Neural progenitor cell (in vitro differentiated cells): ENCODE measurements at places on chromosomes 6 and 20. TPM values are rescaled to one million over a fixed set of nuclear protein-coding genes. Genes with fewer than 3 reads are reported as not detected.

GRCh38 chr6:110348961-110349690 is 9.0 kb downstream of the METTL24 start:
- H3K4me1 ChIP-seq = peaks cover 30% of the 10 kb centered on the region
- no peak for DNase-seq
- H3K27ac ChIP-seq = no peak overlapping the region

DNA sequence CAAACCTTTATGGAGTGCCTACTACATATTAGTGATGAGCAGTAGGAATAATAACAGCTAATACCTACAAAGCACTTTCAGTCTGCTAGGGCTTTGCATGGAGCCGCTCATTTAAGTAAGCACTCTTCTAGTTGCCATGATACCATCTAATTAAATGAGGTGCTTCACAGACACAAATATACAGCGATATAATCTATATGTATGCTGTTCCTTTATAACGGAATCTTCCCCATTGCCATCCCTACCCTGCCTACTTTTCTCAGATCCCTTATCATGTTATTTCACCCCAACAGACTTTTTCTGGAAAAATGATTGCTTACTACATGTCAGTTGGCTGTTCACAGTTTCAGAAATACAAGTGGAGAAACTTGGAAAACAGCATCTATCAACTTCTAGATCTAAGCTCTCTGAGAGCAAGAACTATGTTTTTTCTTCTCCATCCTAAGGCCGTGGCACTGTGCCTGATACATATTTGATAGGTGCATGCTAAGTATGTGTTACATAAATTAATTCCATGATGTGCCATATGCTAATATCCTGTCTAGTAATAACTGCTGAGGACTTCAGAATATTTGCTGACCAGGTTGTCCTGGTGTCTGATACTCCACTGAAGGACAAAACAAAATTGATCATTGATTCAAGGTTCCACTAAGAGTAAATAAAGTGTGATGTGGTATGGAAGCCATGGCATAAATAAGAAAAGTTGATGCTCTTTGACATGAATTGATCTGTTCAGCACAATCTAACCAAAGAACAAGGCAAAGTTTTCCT is 124.6 kb downstream of the GMPR start:
- no peak overlapping the region for H3K4me3 ChIP-seq
- no peak overlapping the region for H3K27ac ChIP-seq
- H3K4me1 ChIP-seq = no peaks in the 10 kb centered on the region
- no peaks in the 10 kb centered on the region for H3K36me3 ChIP-seq

DNA sequence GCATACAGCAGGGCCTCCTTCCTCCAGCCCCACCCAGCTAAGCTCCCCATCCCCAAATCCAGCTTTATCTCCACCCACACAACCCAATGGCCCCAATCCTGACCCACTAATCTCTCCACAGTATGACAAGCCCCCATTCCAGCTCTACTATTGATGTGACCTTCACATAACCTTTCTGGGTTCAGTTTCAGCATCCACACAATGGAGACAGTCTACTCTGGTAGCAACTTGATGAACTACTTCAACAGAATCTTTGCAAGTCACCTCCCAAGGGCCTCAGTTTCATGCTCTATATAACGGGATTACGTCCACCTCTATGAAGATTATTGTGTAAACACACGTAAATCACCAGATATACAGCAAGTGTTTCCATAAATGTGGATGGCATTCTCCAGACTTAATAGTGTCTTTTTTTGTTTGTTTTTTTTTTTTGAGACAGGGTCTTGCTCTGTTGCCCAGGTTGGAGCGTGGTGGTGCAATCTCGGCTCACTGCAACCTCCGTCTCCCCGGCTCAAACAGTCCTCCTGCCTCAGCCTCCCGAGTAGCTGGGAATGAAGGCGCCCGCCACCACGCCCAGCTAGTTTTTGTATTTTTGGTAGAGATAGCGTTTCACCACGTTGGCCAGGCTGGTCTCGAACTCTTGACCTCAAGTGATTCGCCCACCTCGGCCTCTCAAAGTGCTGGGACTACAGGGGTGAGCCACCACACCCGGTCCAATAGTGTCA is 1.4 kb downstream of the AHCY start:
- H3K4me3 ChIP-seq = peak overlapping the region; percentile 74
- no peak overlapping the region for H3K27ac ChIP-seq
- no peak for DNase-seq
- H3K4me1 ChIP-seq = peaks cover 9% of the 10 kb centered on the region

GRCh38 chr20:44038681-44039123 is 124.0 kb downstream of the TOX2 start:
- no peaks in the 10 kb centered on the region for H3K4me1 ChIP-seq
- H3K36me3 ChIP-seq = no peaks in the 10 kb centered on the region
- H3K27me3 ChIP-seq = no peaks in the 10 kb centered on the region

DNA sequence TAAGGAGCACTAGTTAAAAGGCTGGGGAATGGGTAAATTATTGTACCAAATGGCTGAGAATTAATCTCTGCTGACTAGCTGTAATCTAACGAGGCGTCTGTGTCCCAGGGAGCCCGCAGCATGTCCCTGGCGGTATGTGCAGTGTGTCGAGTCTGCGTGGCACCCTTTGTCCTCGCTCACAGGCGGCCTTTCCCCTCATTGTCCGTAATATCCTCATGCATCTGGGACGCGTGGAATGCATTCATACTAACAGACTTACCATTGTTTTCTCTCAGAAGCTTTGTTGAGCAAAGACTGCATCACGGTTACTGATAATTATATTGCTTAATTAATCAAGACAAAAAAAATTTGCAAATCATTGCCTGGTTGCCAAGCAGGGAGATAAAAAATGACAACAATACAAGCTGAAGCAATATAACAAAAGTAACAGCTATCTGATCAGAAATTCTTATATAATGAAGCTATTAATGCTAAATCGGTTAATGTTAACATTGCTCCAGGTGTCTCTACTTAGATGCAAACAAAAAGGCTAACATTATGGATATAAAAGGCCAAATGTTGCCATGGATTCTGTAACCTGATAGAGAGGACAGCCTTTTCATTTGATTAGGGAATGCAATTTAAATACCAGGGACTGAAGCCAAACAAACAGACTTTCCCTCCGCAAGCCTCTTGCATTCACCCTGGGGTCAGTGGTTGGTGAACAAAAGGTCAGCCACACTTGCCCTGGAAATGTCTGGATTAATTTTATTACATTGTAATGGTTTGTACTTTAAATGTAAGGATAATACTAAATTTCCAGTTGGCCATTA is 124.8 kb downstream of the INSM1 start:
- peak; percentile 92 for DNase-seq
- H3K27me3 ChIP-seq = no peaks in the 10 kb centered on the region
- peak overlapping the region; percentile 97 for H3K27ac ChIP-seq
- no peaks in the 10 kb centered on the region for H3K36me3 ChIP-seq
- peak overlapping the region; percentile 32 for H3K4me3 ChIP-seq

DNA sequence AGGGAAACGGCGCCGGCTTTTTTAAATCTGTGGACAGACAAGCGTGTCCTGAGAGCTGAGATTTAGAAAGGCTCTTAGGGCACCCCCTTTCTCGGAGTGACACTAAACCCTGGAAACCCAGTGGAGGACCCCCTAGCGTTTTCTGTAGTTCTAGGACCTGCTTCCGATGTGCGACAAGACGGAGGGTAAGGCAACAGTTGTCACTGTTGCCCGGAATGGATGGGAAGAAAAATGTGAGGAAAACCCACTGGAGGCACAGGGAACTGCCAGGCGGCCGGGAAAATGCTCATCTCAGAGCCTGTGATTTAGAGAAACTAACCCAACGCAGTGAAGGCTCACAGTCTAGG is 551 bp upstream of the ATP5F1E start:
- no peaks in the 10 kb centered on the region for H3K27me3 ChIP-seq
- H3K27ac ChIP-seq = peak overlapping the region; percentile 26
- no peak for DNase-seq
- H3K4me3 ChIP-seq = peak overlapping the region; percentile 68

GRCh38 chr6:52133324-52133723 is 45.9 kb upstream of the PKHD1 start:
- no peak overlapping the region for H3K27ac ChIP-seq
- H3K27me3 ChIP-seq = no peaks in the 10 kb centered on the region
- no peaks in the 10 kb centered on the region for H3K36me3 ChIP-seq
- DNase-seq = no peak
- H3K4me1 ChIP-seq = peaks cover 8% of the 10 kb centered on the region

DNA sequence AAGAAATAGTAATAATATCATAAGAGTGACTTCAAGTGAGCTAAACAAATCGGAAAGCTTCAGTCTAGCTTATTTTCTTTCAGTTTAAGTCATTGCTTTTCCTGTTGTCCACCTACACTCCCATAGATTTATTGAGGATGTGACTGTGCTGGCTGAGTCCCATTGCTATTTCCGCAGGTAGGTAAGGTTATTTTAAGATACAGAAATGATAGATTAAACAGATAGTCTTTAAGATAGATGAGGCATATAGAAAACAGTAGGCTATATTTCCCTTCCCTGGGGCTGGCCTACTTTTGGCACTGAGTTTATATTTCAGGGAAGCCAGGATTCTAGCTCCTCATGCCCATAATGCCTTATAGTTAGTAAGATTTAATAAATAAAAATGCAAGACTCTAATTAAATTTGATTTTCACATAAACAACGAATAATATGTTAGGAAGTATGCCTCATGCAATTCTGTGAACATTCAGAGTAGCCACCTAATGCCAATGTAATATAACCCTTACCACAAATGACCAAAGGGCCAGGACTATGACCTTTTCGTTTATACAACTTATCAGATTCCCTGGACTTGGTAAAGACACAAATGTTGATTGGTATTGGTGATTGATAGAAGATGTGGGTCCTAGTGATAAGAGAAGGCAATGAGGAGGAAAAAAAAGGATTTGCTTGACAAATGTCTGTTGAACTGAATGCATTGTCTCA is 1079.3 kb downstream of the EPHA7 start:
- no peak overlapping the region for H3K4me3 ChIP-seq
- H3K27ac ChIP-seq = no peak overlapping the region
- no peak for DNase-seq
- H3K4me1 ChIP-seq = no peaks in the 10 kb centered on the region
- no peaks in the 10 kb centered on the region for H3K36me3 ChIP-seq

DNA sequence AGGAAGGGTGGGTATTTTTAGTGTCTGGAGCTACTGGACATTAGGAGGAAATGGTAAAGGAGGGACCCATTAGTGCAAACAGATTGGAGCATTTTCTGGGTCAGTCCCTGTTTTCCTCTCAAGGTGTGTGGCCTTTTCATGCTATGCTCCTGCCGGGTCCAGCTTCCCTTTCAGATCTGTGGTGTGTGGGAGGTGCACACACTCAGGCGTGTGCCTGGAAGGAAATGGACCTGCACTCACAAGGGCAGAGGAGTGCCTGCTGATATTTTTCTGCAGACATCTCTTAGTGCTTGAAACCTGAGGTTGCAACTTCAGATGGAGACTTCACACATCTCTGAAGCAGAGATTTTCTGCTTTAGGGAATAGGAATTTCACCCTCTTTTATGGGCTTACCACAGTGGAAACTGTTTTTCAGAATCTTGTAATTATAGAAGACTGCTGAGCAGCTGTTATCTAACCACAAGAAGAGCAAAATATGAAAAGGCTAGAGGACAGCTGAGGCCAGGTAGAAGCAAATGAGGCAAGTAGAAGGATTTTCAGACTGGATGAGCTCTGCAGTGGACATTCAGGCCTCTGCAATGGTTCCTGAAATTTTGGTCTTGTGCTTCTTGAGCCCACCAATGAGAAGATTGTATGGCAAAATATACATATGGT is 764.3 kb downstream of the QKI start:
- H3K27me3 ChIP-seq = no peaks in the 10 kb centered on the region
- no peak overlapping the region for H3K4me3 ChIP-seq
- H3K27ac ChIP-seq = no peak overlapping the region
- no peaks in the 10 kb centered on the region for H3K4me1 ChIP-seq

DNA sequence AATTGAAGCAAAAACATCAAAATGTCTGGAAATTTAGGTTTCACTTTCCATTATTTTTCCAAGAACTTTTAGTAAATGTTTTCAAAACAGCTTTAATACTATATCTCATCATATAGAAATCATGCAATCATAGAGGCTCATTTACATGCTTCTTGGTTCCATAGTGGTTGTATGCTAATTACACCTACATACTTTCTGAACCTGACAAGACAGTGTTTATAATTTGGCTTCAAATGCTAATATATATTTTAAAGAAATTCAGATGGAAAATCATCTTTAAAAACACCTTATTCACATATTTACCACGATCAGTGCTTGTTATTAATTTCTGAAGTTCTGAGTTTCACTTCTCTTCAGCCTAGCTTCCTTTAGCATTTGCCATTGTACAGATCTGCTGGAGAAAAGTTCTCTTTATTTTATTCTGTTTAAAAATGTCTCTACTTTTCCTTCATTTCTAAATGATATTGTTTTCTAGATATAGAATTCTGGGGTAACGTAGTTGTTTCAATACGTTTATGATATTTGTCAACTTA is 89.9 kb downstream of the PLCB1 start:
- H3K36me3 ChIP-seq = no peaks in the 10 kb centered on the region
- DNase-seq = no peak

DNA sequence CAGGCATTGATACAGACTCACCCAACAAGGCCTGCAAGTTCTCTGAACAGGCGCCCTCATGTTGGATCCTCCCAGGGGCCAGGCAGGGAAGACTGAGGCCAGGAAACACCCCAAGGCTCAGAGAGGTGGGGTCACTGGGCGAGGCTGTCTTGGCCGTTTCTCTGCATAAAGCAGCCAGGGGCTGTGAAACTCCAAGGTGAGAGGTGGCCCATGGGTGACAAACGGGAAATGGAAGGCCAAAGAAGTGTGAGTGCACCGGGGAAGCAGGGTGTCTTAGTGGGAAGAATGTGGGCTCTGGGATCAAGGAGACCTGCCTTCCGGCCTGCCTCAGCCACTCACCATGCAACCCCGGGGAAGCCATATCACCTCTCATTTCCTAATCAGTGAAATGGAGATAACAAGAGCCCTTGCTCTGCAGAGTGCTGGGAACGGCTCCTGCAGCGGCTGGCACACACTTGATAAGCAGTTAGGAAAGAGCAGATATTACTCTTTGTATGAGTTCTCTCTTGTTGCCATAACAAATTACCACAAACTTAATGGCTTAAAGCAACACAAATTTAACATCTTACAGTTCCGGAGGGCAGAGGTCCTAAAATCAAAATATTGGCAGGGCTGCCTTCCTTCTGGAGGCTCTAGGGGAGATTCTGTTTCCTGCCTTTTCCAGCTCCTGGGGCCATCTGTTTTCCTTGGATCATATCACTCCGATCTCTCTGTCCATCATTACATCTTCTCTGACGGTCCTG is 168.6 kb downstream of the NFATC2 start:
- H3K36me3 ChIP-seq = no peaks in the 10 kb centered on the region
- H3K4me1 ChIP-seq = no peaks in the 10 kb centered on the region

DNA sequence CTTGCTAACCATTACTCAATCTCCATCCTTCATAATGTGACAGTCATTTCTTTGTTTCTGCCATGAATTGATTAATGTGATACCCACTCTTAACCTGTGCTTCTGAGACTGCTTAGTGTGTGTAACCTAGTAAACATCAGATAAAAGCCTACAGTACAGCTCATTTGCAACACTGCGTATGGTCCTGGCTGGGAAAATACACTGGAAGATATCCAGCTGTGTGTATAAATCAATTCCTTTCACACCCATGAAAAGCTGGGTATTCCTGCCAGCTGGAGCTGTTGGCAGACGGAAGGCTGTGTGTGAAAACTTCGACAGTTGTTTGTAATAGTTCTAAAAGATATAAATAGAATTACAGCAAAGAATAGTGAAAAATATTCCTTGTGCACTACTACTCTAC is 509.2 kb downstream of the FRK start:
- H3K27me3 ChIP-seq = no peaks in the 10 kb centered on the region
- no peaks in the 10 kb centered on the region for H3K36me3 ChIP-seq
- peaks cover 10% of the 10 kb centered on the region for H3K4me1 ChIP-seq
- no peak for DNase-seq
- H3K4me3 ChIP-seq = no peak overlapping the region

The OTOR gene
- not detected in 2 replicates for total RNA-seq

The ADGRF5 gene
- not detected in 2 replicates for total RNA-seq

The MMP24 gene
- total RNA-seq = 1.4 and 1.9 TPM in 2 replicates

The OXT gene
- total RNA-seq = not detected in 2 replicates

The GNMT gene
- 0.50 TPM in 1 of 2 replicates, not detected in the other for total RNA-seq

The MYLK2 gene
- total RNA-seq = 0.22 TPM in 1 of 2 replicates, not detected in the other
